ENCODE measurements at places on chromosomes 5 and 9.

GRCh38 chr9:130843049-130843908, 8.2 kb downstream of the ABL1 start:
- DNase-seq, result no peak

- DNase-seq, result peak; percentile 85
These were observed 87.3 kb upstream of the GNAQ start for GRCh38 chr9:78118742-78119473.

GRCh38 chr9:72945391-72945790, 7.5 kb downstream of the ALDH1A1 start:
- DNase-seq, result no peak

GRCh38 chr5:84618262-84618661, 233.6 kb upstream of the EDIL3 start:
- no peak for DNase-seq

- no peak for DNase-seq
These were observed 1354.8 kb downstream of the PTPRD start for GRCh38 chr9:9257999-9258498.

GRCh38 chr9:26418480-26418879, 474.1 kb downstream of the CAAP1 start:
- no peak for DNase-seq

GRCh38 chr9:89710697-89711096, 105.9 kb downstream of the GADD45G start:
- DNase-seq, result no peak

- DNase-seq, result peak; percentile 57
These were observed 44.0 kb upstream of the XPA start for GRCh38 chr9:97740848-97741821.

- no peak for DNase-seq
These were observed 4.3 kb downstream of the B4GALT1 start for GRCh38 chr9:33162721-33163311.

All from KBM-7 (cell line).